ENCODE measurements at places on chromosomes 1 and 21.
A peak's percentile ranks its signal among the peaks of the same experiment; 100 is the strongest.

GRCh38 chr1:109713636-109714035 is 1.6 kb downstream of the GSTM5 start:
- DNase-seq: peak; percentile 0

- DNase-seq: peak; percentile 71
These were observed 744 bp upstream of the DDX20 start for GRCh38 chr1:111754984-111755330.

DNA sequence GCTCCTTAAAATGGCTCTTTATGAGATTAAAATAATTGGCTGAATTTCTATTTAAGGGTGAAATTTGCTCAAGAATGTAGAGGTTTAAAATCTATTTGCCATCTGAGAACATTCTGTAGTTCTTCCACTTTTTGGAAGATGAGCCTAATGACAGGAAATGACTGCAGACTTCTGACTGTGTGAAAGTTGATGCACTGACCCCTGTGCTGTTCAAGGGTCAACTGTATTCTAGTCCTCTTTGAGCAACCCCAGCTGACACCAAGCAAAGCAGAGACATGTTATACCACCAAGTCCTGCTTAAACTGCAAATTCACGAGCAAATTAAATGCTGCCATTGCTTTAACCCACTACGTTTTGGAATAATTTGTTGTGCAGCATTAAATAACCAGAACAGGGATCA is 26.6 kb downstream of the DDAH1 start:
- no peak for DNase-seq

DNA sequence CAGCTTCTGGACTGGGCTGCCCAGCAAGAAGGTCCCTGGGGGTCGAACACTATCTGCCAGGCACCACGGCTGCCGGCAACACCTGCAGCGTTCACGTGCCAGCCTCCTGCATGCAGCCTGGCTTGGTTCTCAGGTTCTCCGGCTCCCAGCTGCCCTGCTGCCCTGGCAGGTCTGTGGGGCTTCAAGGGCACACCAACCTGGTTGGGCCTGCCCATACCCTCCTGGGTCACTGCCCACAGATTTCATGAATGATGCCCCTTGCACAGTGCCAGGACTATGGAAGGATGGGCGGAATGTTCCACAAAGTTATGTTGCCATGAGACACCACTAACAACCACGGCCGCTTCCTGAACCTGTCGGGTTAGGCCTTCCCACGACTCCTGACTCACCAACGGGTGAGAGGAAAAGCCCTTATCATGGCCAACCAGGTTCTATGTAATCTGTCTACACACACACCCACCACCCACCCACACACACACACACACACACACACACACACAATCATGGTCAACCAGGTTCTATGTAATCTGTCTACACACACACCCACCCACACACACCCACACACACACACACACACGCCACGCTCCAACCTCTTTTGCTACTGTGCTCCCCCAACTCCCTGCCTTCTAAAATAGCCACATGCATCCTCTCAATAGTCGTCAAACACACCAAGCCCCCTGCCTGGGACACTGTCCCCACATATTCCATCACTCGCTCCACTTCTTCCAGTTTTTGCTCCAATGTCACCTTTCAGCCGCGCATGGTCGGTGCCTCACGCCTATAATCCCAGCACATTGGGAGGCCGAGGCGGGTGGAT is 32.2 kb downstream of the HSPG2 start:
- no peak for DNase-seq

DNA sequence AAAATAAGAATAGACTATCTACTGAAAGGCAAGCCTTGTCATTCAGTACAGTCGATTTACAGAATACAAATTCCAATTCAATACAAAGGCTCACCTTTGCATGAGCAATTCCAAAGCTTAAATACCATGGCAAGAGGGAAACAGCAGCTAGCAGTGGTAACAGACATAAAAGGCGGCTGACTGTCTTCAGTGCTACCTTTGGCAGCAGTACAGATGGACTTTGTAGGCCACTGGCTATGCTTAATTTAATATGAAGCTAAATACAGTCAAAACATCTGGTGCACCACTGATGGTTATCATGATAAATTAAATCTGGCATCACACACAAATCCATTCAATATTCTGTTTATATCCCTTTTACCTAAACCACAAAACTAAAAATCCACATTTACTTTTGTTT is 62.4 kb downstream of the RERE start:
- DNase-seq: peak; percentile 39

GRCh38 chr1:180632326-180633056 is 669 bp downstream of the XPR1 start:
- DNase-seq: peak; percentile 63

- DNase-seq: peak; percentile 14
These were observed 5.1 kb upstream of the OLIG1 start for GRCh38 chr21:33064623-33065390.

GRCh38 chr1:22334860-22335550 is 116.6 kb upstream of the ZBTB40 start:
- DNase-seq: no peak

DNA sequence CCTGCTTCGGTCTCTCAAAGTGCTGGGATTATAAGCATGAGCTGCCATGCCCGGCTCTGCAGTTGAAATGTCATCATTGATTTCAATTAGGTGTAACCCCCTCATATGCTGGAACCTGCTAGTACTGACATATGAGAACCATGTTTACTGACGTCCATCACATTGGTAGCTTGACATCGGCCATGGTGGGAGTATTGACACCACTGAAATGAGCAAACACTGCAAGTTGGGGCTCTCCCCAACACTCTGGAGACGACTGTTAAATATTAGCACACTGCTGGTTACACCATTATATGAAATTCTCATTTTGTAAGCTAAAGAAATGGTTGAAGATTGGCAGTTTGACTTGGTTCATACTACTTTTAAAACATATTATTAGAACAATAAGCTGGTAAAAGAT is 63.7 kb downstream of the CNST start:
- no peak for DNase-seq

GRCh38 chr1:217275655-217276398 is 355.1 kb downstream of the GPATCH2 start:
- DNase-seq: no peak

GRCh38 chr1:85502625-85503083 is 37.7 kb upstream of the DDAH1 start:
- DNase-seq: peak; percentile 52

GRCh38 chr1:78088015-78088414 is 42.2 kb downstream of the GIPC2 start:
- DNase-seq: no peak

DNA sequence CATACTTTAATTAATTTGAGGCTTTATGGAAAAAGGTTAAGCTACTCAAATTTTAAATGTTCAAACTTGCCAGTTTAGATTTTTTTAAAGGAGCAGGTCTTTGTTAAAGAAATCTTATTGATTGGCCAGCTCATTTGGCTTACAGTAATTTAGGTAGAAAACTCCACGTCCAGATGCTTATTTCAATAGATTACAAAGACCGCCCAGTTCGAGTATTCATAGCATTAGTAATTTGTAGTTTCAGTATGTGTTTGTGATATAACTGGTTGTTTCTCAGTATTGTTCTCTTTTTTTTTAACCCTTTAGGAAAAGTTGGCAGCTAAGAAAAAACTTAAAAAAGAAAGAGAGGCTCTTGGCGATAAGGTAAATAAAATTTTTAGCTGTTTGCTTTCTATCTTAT is 1.6 kb downstream of the RPF1 start:
- DNase-seq: no peak

- peak; percentile 60 for DNase-seq
These were observed 7.1 kb downstream of the SLC37A1 start for GRCh38 chr21:42520628-42521253.

DNA sequence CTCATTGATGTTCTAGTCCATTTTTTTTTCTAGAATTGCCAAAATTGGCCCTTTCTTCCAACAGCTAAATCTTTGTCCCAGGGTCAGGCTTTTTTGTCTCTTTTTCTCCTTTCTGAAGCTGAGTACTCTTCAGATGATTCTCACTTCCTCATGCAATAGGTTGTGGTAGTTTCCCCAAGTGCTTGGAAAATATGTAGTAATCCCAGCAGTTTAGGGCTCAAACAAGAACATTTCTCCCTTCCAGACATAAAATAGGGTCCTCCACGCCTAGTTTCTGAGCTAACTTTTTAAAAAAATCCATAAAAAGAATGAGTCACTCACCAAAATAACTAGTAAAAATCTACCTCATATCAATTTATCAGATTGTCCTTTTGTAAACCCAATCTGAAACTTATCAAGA is 10.0 kb upstream of the MCOLN3 start:
- no peak for DNase-seq

DNA sequence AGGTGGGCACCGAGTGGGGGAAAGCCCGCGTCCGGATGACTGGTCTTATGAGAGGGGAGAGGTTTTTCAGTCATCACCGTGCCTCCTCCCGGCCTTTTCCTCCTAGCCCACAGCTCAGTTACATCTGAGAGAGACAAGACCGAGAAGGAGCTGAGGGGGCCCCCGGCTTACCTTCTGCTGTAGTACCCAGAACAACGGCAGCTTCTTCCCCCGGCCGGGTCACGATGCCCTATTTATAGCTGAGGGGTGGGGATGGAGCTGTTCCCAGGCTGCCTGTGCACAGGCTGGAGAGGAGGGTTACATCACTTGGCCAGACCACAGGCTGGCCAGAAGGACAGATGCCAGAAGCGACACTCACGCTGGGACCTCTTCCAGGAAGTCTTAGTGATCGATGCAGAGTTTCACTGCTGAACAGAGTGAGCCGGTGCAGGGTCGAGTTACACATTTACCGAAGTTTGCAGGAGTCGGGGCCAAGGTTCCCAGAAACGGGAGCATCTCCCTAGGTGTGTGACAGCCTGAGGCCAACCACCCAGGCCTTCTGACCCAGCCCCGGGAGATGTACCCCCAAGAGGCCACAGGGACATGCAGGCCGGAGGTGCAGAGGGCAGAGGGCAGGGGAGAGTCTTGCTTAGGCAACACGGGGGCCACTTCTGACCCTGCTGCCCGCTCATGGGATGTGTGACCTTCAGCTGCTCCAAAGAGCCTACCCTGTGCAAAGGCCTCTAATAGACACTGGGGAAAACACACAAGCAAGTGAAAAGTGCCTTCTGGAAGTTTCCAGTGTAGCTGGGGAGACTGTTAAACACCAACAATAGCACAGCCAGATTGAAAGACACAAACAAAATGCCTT is at the start of gene AGT:
AGT (minus strand) TSS at position 208 of the 850 bp plus-strand sequence. CDS start 3,299 bp downstream, outside the sequence.
- peak; percentile 97 for DNase-seq

- no peak for DNase-seq
These were observed 15.4 kb upstream of the ZBTB21 start for GRCh38 chr21:42025376-42026081.

GRCh38 chr1:93180723-93181613 is at the start of gene CCDC18:
Gene CCDC18 (plus strand): TSS chr1:93180724. CDS start chr1:93183362, 2,638 bp downstream.
- DNase-seq: no peak

DNA sequence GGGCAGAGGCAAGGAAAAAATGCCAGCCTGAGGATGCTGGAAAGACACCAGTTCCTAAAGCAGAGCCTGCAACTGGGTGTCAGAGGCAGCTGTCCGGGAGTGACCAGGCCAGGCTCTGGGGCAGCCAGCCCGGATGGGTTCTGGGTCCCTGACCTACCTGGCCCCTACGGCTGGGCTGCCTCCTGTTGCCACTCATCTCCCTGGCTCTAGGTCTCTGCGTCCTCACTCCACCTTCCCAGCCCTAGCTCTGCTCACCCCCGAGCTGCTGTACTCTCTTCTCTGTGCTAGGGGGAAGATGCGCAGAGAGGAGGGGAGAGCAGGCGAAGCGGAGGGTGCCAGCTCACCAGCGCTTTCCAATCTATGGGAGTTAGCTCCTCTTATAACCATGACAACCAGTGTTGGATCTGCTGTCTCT is 9.0 kb downstream of the ARHGEF2 start:
- DNase-seq: no peak

DNA sequence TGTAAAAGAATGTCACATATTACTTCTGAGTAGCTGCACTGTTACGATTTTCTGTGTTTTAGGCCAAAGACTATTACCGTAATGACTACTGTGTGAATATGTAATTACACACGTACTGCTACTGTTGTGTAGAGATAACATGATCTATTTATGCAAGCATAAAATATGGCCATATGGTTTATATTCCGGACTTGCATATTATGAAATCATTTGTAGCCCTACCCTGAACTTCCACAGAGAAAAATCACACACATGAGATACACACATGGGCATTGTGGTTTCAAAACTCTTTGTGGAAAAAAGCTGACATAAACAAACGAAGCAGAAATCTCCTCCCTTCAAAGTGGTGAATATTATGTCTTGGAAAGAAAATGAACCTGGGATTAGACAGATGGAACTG is 373.0 kb upstream of the ADAMTS5 start:
- DNase-seq: peak; percentile 69

DNA sequence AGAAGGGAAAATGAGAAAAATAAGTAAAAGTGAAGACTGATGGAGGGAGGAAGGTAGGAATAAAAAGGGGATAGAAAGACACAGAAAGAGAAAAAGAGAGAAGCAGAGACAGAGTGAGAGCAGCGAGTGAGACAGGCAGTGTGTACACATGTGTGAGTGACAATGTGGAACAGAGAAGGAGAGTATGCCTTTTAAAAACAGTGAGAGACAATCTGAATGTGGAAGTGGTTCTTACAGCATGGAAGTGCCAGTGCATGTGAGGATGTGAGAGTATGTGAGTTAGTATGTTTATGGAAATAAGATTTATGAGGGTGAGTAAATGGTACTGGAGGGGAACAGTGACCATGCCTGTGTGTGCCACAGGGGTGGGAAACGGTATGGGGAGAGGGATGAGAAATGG is 1.2 kb downstream of the NEGR1 start:
- peak; percentile 76 for DNase-seq

DNA sequence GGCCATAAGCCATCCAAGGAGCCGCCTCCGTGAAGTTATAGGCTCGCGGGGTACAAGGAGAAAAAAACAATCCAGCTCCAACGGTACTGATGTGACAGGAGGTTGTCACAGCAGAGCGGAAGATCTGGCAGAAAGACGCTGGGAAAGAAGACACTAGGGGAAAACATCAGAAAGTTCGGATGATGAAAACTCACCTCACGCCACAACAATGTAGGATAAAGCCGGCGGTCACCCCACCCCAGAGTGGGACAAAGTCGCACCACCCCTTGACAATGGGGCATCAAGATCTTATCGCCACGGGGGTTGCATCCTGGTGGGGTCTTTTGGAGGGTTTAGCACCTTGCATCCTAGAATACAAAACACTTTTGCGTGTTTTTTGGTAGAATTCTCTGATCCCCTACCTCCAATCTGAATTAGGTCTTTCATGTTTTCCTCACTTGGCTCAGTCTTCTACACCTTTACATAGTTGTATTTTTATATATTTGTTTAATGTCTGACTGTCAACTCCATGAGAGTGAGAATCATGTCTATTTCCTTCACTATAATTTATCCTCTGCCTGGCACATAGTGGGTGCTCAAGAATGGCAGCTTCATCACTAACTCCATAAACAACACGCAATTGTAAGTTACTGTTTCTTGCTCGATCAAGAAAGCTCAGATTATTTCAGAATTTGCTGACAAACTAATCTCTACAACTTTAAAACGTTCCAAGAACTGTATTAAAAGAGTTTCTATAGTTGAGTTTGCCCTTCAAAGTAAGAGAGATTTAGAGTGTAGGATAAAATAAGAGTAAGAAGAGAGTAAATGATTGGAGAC is 611 bp upstream of the ZSWIM5 start:
- no peak for DNase-seq

- DNase-seq: peak; percentile 75
These were observed 99.7 kb downstream of the NMNAT2 start for GRCh38 chr1:183318433-183318832.
